ENCODE measurements at places on chromosomes 6 and 20.

DNA sequence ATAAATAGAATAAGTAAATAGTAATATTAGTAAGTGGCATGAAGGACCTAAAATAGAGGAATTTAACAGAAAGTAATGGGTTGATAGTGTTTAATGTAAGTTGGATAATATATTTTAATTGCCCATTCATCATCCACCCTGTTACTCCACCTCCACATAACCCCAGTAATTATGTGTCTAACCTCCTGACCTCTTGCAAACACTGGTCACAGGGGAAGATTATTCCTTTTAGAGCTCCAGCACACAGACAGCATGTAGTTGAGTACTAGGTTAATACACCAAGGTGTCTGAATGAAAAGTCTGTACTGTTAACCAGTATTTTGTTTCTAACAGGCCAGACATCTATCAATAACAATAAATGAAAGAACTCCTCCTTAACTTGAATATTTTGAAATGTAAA, 92.4 kb upstream of the EYS start:
- no peak for DNase-seq

GRCh38 chr6:16832043-16832567, 70.8 kb upstream of the ATXN1 start:
- no peak for DNase-seq

DNA sequence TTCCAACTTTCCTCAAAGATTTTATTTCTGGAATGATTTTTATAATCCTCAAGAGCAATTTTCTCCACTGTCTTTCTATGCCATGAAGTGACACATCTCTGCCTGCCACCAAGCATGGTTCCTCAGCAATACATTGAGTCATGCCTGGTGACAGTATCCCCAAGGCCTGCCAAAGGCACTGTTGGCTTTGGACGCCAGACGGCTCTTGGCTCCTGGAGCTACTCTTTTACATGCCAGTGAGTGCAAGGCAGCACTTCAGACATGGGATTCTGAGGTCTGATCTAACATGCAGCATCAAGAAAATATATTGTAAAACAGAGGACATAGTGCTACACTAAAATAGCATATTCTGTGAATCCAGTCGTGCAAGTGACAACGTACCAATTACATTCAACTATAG, 20.1 kb upstream of the PLEKHG1 start:
- no peak for DNase-seq

DNA sequence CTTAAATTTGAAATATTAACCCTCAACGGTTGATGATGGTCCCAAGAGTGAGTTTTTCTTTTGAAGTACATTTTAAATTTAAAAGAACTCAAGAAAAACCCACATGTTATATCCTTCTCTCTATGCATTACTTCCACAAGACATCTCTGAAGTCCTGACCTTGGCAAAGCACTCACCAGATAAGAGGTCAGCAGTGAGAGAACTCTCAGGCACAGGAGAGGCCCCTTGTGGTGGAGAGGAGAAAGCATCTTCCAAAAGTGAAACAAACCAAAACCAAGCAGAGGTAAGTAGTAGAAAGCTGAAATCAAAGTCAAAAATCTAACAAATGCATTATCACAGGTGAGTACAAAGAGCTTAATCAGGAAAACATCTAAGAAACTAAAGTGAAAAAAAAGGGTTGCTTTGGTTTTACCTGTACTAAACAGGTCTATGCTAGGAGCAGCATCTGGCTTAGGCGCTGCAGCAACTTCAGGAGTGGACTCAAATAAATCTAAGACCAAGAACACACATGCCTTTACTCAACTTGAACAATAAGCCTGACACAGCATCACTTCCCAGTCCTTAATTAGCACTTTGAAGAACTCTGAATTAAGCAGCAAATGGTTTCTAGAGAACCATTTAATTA, 80.5 kb downstream of the PRSS35 start:
- DNase-seq, result no peak

DNA sequence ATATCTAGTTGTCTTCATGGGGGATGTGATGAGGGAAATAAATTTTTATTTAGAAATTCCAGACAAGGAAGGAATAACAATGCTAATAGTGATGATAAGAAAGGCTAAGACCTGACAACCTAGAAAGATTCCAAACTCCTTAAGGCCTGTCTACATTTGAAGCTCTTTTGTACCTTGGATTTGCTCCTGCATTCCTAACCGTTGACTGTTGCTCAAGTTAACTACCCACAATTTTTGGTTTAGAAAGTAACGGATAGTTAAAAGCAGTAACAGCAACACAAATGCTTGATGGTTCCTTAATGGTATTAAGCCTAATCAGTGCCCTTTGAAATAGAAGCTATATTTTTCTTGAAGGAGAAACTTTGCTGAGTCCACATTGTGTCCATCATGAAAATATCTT, 52.9 kb downstream of the TRMT11 start:
- DNase-seq, result no peak

DNA sequence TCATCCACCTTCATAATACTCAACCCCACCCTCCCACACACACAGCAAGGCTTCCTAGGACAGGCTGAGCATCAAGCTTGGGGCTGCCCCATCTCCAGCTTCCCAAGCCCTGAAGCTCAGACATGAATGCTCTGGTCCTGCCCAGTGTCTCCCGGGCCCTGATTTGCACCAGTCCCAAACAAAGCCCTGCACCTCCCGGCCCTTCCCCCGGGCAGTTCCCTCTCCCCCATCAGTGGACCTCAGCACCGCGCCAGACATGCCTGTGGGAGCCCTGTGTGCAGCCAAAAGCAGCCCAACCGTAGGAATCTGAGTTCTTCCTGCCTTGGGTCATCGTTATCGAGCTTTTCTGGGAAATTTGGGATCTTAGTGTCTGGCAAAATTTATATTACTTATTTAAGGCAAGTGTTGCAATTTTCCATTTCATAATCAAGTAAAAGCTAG, 63.5 kb downstream of the THBS2 start:
- no peak for DNase-seq

GRCh38 chr20:15622368-15622767, 950.9 kb downstream of the KIF16B start:
- DNase-seq, result no peak

- no peak for DNase-seq
Observed at GRCh38 chr20:46207793-46208192, 89.7 kb downstream of the CD40 start.

DNA sequence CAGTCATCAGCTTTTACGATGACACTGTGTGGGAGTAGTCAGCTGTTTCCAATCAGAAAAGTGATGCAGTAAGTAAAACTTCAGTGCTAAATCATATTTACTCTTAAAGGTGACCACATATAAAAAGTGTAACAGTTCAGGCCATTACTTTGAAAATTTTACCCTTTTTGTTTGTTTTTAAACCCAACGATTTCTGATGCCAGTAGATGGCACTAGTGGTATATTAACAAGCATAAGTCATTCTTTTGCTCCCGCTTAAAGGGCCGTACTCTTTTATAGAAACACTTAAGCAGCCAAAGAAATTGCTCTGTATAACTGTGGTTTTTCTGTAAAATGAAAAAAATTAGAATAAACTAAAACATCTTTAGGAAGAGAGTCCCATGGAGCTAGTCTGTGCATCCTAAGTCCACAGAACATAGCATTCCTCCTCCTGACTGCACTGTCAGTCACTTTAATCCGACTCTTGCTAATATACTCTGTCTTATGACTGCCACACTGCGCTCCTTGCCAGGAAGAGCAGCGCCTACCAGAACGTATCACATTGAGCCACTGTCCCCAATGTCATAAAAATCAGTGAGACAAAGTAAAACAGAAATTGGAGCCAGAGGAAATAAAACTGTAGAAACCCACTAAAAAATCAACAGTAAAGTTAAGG, 25.0 kb downstream of the HEBP2 start:
- no peak for DNase-seq

GRCh38 chr20:63402860-63403220, 41.7 kb upstream of the CHRNA4 start:
- no peak for DNase-seq

GRCh38 chr20:22339091-22339881, 245.1 kb downstream of the FOXA2 start:
- no peak for DNase-seq

Data from cortex of kidney (tissue), 1 donor.